GM10248 (cell line): ENCODE measurements at places on chromosomes 5 and 9.

- DNase-seq, result no peak
Measured at GRCh38 chr5:875931-876330, 16.7 kb downstream of the BRD9 start.

DNA sequence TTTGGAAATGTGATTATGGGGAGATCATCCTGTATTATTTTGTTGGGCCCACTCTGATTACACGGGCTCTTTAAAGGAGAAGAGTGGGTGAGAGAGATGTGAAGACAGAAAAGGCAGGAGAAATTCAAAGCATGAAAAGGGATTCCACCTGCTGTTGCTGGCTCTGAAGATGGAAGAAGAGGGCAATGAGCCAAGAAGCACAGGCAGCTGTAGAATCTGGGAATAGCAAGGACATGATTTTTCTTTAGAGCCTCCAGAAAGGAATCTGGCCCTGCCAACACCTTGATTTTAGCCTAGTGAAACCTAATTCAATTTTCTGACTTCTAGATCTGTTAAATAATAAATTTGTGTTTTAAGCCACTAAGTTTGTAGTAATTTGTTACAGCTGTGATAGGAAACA lies 11.3 kb downstream of the C9 start:
- no peak for DNase-seq

DNA sequence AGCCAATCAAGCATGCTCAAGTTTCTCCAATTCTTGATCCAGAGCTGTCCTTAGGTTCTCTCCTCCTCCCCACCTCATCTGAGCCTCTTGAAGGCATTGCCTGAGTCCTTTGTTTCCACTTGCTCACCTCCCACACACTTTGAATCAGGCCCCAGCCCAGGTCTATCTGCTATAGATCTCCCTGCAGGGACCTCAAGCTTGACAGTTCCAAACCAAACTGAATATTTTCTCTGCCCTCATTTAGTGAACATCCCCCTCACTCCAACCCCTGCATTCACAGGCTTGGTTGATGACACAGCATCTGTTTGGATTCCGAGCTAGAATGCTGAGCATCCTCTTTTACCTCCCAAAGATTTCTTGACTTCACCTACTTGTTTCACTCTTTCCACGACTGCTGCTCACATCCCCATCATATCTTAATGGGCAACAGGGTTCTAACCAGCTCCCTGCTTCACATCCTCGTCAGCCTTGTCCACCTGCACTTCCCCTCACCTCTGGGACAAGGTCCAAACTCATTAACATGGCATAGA lies 474.5 kb downstream of the ZSWIM6 start:
- DNase-seq, result no peak

GRCh38 chr5:644509-644908 lies 32.4 kb downstream of the CEP72 start:
- DNase-seq, result no peak

DNA sequence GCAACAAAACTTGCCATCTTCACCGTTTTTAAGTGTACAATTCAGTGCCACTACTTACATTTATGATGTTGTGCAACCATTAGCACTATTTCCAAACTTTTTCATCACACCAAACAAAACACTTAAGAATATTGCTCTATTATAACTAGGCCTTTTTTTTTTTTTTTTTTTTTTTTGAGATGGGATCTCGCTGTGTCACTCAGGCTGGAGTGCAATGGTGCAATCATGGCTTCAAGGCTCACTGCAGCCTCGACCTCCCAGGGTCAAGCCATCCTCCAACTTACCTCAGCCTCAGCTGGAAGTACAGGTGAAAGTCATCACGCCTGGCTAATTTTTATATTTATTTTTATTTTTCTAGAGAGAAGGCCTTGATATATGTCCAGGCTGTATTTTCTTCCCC lies 22.3 kb upstream of the LMNB1 start:
- no peak for DNase-seq

DNA sequence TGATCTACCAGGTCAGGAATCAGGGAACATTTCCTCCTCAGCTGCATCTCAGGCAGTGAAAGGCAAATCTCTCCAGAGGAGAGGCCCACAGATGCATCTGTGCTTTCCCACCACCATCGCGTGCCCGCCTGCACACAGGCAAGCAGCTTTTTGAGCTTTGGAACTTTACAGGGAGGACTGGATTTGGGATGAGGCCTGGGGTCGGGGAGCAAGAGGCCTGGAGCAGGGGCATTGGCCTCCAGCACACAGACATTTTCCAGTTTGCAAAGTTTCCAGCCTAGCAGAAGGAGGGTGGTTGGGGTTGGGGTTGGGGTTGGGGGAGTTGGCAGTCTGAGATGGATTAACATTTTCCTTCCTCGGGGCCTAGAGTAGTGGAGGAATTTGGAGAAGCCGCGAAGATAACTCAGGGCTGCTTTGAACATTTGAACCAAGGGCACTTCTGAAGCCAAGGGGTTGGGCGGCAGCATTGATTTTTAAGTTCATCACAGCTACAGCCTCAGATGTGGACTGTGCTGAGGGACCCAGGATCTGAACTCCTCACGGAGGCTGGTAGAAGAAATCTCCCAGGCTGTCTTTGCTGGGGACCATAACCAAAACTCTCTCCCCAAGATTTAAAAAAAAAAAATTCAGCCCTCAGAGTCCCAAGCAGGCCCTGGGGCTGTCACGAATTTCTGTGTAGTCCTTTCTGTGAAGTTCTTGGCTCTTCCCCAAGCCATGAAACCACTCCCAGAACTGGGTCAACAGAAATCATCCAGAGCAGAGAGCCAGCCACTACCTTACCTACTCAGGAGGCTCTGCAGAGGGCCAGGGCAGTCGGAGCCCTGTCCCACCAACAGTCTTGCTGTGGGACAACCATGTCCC lies 25.6 kb downstream of the C5orf15 start:
- no peak for DNase-seq

- no peak for DNase-seq
Measured at GRCh38 chr9:22427226-22427880, 19.3 kb upstream of the DMRTA1 start.

GRCh38 chr5:170131235-170131634 lies 25.5 kb downstream of the FOXI1 start:
- DNase-seq, result no peak

DNA sequence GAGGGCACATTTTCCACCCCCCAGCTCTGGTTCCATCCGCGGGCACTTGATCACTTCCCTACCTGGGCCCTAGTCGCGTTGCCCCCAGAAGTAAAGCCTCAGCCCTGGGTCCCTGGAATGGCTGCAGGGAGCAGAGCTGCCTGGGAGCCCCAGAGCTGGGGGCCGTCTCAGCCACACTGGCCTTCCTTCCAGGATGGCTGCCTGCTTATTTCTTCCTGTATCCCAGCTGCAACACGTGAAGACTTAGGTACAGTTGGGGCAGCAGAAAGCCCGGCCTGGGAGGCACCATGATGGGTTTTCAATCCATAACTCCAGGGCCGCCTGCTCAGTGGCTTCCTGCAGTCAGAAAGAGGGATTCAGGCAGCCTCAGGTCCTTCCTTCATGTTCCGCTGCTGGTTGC lies 232.3 kb downstream of the IRX2 start:
- DNase-seq, result no peak

DNA sequence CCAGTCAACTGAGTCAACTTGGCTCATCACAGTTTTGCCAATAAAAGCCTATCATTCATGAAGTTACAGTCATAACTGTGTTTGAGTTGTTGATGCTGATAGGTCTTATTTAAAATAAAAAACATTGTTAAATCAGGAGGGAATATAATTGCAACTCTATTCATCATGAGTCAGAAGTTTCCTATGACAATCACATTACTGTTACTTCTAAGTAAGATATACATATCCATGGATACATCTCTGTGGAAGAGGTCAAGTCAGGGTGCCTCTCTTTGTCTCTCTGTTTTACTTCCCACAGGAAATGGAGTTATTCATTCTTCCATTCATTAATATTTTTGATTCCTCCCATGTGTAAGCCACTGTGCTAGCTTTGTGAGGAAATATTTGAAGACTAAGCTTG lies 2015.4 kb upstream of the WWC1 start:
- no peak for DNase-seq

- no peak for DNase-seq
Measured at GRCh38 chr5:74974451-74975091, 77.8 kb downstream of the GCNT4 start.

DNA sequence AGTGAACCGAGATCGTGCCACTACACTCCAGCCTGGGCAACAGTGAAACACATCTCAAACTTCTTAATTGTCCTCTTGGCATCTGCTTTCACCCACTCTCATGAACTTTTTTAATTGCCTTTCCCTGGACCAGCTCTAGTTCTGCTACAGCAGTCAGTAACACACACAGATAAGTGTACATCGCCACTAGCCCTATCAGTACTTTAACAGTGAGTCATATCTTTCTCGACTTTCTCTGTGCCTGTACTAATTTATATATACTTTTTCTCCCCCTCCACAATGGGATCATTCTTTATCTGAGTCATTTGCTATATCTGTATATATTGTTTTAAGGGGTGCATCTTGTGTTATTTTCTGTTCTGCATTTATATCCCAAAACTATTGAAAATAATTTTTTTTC lies 6.7 kb downstream of the CDC37L1 start:
- no peak for DNase-seq

DNA sequence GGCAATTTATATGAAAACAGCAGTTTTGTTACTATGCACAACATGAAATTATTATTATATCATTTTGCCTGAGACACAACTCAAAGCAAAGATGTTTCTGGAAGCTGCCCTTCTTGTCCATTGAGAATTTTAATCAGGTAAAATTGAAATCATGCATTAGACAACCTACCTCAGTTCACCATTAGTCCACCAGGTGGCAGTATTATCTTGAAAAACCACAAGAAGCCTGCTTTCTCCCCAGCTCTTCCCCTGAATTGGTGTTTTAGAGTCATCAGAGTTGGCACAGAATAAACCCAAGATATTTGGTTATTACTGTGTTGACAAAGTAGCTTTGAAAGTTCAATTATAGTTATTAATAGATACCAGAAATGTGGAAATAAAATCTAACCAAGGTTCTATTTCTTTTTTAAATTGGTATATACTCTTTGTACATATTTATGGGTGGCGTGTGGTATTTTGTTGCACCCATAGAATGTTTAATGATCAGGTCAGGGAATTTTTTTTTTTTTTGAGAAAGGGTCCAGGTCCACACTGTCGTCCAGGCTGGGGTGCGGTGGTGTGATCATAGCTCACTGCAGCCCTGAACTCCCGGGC lies 25.7 kb downstream of the UTP15 start:
- peak; percentile 52 for DNase-seq

DNA sequence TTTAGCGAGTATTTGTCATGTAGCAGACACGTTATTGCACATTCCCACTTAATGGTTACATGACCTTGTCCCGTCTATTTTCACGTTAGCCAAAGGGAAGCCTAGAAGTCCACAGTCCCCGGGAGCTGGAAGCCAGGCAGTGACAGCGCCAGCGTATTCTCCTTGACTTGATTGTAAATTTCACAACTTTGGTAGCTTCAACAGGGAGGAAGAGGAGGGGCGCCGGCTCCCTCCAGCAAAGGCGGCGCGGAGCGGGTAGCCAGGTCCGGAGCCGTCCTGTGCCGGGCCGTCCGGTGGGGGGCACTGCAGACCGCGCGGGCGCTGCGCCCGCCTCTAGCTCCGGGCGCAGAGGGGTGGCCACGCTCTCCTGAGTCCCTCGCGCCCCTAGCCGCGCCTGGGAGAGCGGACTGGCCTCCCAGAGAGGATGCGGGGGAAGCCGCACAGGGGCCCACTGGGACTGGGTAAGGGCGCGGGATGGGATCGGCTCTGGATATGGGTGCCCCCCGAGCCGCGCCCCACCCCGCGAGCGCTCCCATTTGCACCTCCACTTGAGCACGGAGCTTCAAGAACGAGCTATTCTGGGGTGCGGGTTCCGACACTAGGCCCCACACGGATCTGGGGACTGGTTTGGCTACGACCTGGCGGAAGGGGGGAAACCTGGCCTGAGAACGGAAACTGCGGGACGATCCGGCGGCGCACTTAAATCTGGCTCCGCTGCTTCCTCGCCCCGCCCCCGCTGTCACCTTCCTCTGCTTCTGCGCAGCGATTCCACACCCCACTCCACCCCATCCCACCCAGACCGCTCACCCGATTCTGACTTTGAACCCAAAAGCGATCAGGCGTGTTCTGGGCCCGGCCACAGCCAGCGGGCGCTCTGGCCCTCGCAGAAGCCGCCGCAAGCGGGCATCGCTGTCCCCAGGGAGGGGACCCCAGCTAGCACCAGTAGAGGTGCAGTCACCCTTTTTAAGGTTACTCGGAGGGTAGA lies 23.8 kb downstream of the KLF4 start:
- peak; percentile 70 for DNase-seq

DNA sequence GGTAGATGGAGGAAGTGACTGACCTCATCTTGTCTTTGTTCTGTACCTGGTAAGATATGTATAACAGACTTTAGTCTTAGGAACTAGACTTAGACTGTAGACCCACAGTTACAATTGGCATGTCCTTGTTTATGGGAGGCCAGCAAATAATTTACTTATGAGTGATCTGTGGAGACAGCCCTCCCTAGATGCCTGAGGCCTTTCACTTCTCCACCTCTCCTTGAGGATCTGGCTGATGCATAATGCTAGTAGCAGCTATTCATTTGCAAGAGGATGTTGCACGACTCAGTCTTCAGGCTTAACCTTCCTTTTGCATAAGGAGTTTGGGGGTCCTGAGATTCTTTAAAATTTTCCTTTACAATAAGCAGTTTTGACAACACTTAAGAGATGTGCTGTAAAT lies 100.7 kb downstream of the YTHDC2 start:
- DNase-seq, result no peak

DNA sequence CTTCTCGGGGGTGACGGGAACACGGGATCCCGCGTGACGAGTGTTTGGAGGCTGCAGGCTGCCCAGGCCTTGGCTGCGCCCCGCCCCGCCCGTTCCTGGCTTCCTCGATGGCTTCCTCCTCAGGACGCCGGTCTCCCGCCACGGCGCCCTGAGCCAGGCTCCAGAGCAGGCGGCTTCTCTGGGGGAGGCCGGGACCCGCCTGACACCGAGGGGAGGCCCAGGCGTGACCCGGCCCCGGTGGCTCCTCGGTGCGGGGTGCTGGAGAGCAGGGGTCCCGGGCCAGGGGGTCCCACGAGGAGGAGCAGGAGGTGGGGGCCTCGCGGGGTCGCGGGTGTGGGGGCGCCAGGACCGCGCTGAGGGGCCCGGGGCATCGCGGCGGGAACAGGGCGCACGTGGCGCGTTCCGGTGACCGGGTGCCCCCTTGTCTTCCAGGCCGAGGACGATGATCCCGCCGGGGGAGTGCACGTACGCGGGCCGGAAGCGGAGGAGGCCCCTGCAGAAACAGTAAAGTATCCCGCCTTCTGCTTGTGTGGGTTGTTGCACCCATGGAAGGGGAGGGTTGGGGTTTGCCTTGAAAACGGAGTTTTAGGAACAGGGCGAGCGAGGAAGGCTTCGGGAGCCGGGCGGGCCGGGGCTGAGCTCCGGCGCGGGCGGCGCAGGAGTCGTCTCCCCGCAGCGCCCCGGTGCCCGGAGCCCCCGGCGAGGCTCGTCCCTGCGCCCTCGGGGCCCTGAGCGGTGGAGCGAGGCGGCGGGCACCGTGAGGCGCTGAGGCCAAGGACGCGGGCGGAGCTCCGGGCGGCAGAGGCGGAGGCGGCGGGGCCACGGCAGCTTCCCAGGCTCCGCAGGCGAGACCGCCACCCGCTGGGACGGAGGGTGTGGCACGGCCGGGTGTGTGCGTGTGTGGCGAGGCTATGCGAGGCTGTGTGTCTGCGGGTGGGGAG lies 22.2 kb downstream of the AHRR start:
- peak; percentile 78 for DNase-seq

GRCh38 chr9:116877072-116877471 lies 190.0 kb downstream of the TRIM32 start:
- DNase-seq, result no peak
